ENCODE measurements at places on chromosomes 12 and 14. TPM values are rescaled to one million over a fixed set of nuclear protein-coding genes. Genes with fewer than 3 reads are reported as not detected.

FAM222A gene
- polyA plus RNA-seq, result 0.49 TPM

USP44 gene
- polyA plus RNA-seq, result 1.7 TPM

KRT79 gene
- polyA plus RNA-seq, result not detected

STAC3 gene
- polyA plus RNA-seq, result 4.9 TPM

MMP17 gene
- polyA plus RNA-seq, result 140 TPM

RNASE7 gene
- not detected for polyA plus RNA-seq

Data from B cell (primary cell).